Activated T-helper 1 cell treated with anti-CD3 and anti-CD28 coated beads, Interleukin-12 subunit alpha, Interleukin-12 subunit beta, Interleukin-2, Interleukin-4 antibody, amounts not matched to agents 30 ng/mL and 10 ng/mL and 1 ng/mL, durations not matched to agents 14 hours and 24 hours and 36 hours (primary cell): ENCODE measurements at places on chromosomes 7 and 10. TPM values are rescaled to one million over a fixed set of nuclear protein-coding genes. Genes with fewer than 3 reads are reported as not detected.

MMP21 gene
- not detected in 2 replicates for total RNA-seq

DNA sequence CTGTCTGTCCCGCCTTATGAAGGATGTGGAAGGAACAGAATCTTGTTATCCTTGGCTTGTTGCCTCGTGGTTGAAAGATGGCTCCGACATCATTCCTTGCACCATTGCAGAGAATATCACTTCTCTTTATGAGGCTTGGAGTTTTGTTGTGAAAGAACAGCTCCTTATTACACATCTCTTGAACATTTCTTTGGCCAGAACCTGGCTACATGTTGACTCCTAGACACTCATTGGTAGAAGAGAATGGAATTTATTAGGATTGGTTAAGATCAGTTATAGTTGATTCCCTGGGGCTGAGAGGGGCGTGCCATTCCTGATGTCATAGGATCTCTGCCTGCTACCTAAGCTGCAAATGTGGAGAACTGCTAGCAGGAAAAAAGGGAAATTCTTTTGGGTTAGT lies 180.5 kb upstream of the CTBP2 start:
- DNase-seq: no peak

- no peak for DNase-seq
These were observed 255.0 kb upstream of the SP8 start for GRCh38 chr7:21041666-21042065.

- DNase-seq: no peak
These were observed 248.3 kb downstream of the PHF14 start for GRCh38 chr7:11221984-11222383.

GRCh38 chr10:28840971-28841370 lies 163.7 kb downstream of the BAMBI start:
- DNase-seq: no peak

DNA sequence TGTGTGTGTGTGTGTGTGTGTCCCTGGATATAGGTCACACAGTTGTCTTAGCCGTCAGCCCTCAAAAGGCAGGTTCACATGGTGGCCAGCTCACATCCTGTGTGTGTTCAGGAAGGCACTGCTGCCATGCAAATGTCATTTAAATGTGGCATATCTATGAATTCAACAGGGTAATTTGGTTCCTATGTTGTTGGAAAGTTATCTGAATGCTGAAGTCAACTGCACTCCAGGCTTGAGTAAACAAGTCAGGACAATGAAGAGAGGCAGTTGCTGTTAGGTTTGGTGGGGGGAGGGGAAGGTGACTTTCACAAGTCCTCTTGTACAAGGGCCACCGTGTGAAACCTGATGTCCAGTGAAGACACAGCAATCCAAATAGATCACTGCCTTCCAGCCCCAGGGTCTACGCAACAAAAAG lies 61.1 kb downstream of the PTPRE start:
- DNase-seq: no peak

GRCh38 chr7:124662937-124663336 lies 102.7 kb downstream of the GPR37 start:
- DNase-seq: no peak

GRCh38 chr10:121741248-121741792 lies 143.1 kb upstream of the FGFR2 start:
- no peak for DNase-seq

SEC24C gene
- 112 and 114 TPM in 2 replicates for total RNA-seq

KAZALD1 gene
- total RNA-seq: 0.57 and 0.73 TPM in 2 replicates

LIPF gene
- total RNA-seq: not detected in 2 replicates

GRCh38 chr10:113108194-113108835 lies 158.3 kb downstream of the TCF7L2 start:
- DNase-seq: no peak

ELN gene
- not detected in 2 replicates for total RNA-seq

DNA sequence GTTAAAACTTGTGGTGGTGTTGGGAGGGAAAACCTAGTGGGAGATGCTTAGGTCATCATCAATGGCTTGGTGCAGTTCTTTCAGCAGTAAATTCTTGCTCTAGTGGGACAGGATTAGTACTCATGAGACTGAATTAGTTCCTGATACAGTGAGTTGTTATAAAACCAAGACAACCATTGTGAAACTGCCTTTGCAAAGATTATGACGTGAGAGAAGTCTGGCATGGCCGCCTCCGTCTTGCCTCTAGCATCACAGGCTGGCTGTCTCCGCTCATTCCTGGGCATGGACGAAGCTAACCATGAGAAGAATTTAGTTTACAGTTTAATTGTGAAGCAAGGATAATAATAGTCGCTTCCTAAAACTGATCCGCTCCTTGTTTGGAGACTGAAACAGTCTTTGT lies 186.4 kb downstream of the KIF20B start:
- DNase-seq: no peak

DNA sequence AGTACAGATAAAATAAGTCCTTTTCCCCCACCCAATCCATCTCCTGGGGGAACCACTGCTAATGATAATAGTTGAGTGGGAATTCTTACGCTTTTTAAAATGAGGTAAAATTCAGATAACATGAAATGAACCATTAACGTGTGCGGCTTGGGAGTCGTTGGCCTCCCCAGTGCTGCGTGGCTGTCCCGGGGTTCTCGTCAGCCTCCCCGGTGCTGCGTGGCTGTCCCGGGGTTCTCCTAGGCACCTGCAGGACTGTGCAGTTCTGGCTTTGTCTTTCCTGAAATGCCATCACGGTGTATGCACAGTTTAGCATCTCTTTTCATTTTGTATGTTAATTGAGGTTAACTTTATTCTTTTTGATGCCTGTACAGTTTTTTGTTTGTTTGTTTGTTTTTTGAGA lies 13.5 kb downstream of the SUN1 start:
- DNase-seq: no peak

TCAF2 gene
- total RNA-seq: 22.9 and 23.5 TPM in 2 replicates

PDE6C gene
- total RNA-seq: not detected in 2 replicates

- no peak for DNase-seq
These were observed 86.8 kb downstream of the COBL start for GRCh38 chr7:51229620-51230323.

DNA sequence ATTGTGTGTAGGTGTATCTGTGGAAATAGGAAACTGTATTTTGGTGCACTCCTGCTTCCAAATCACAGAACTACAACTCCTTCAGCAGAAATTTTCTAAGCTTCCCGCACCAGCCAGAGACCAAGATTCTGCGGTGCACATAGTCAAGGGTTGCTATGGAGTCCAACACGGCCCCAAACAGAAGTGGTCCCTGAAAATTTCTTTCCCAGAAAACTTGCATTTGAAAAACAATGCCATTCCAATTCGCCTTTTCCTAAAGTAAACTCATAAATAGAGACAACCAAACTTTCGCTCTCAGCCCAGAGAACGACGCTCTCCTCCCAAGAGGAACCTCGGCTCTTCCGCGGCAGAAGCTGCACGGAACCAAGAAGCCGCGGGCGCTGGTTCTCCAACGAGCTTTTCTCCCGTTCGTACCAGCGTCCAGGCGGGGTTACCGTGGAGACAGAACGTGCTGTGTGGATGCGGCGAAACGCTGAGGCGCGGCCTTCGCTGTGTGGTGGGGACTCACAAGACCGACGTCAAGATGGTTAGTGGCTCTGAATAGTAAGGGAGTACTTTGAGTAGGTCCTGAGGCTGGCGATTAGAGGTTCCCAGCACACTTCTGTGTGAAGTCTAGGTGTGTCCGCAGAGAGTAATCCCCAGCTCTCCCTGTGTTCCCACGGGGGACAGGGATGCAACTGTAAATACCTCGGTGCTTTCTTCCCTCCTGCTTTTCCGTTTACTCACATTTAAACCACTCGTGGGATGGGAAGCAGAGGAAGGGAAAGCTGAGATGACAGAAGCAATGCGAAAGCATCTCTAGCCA lies 24.0 kb upstream of the ZC3HAV1 start:
- DNase-seq: peak; percentile 81

NKX2-3 gene
- total RNA-seq: not detected in 2 replicates

GRCh38 chr7:80279760-80280159 lies 145.1 kb downstream of the GNAI1 start:
- DNase-seq: no peak

DNA sequence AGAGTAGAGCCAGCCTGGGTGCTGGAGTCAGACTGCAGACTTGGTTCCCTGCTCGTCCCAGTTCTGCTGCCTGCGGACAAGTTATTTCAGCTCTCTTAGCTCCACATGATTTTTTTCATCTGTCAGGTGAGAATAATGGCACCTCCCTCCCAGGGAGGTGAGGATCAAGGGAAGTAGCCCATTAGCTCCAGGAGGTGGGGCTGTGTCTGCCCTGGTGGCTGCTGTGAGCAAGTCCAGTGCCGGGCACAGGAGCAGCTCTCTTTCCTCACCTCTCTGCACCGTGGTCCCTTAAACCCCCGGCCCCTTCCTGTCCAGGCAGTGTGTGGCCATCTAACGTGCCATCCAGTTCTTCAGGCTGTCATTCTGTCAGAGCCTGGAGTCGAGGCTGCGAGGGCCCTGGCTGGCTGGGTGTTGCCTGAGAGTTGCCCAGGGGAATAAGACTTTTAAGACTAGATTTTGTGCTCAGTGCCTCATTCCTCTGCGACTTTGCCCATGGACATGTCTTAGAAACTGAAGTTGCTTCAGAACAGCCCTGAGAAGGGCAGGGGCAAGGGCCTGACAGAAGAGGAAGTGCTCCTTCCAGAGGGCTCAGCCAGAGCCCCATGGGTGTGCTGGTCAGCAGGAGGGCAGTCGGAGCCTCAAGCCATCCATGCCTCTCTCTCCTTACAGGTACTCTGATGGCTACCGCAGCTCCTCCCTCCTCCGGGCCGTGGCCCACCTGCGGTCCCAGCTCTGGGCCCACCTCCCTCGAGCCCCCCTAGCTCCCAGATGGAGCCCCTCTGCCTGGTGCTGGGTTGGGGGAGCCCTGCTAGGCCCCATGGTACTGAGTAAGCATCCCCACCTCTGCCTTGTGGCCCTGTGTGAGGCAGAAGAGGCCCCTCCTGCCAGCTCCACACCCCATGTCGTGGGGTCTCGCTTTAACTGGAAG lies 5.0 kb downstream of the ABCB8 start:
- DNase-seq: no peak

DNA sequence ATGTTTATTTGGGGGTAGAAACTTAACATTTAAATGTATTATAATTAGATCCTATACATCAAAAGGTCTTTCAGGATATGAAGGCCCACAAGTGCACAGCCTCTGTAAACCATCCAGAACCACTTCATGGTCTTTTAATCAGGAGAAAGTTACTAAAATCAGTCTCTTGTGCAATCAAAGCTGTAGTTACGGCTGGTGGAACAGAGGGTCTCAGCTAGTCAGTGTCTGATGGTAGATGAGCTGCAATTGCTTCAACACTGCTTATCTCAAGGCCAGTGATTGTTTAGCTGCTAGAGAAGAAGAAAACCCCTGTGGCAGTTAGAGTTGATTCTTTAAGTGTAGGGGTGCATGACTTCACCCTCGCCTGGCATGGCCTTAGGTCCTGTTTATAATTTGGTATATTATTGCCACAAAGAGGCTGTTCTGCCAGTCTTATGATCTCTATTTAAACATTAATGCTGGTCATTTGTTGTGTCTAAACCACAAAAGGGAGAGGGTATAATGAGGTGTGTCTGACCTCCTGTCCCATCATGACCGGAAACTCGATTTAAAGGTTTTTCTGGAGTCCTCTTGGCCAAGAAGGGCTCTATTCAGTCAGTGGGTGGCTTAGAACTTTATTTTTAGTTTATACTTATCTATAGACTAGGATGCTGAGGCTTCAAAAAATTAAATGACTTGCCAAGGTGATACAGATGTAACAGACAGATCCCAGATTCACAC lies 21.3 kb downstream of the MSRB2 start:
- no peak for DNase-seq

GALNT17 gene
- total RNA-seq: not detected in 2 replicates

LRRD1 gene
- total RNA-seq: not detected in 2 replicates

DNA sequence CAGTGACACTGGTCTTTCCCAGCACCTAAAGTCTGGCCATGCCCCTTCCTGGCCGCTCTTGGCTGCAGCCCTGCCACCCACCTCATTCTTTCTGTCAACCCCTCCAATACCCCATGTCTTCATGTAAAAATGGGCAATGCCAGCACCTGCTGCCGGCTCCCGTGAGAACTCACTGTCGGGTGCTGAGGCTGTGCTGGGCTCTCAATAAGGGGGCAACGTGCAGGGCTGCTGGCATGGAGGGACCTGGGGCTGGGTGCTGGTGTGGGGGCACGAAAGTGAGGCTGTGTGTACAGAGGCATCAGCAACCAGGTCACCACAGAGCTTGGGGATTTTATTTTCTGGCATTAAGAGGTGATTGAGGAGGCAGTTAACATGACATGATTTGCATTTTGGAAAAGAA lies 65.3 kb downstream of the ALOX5 start:
- DNase-seq: no peak

DNA sequence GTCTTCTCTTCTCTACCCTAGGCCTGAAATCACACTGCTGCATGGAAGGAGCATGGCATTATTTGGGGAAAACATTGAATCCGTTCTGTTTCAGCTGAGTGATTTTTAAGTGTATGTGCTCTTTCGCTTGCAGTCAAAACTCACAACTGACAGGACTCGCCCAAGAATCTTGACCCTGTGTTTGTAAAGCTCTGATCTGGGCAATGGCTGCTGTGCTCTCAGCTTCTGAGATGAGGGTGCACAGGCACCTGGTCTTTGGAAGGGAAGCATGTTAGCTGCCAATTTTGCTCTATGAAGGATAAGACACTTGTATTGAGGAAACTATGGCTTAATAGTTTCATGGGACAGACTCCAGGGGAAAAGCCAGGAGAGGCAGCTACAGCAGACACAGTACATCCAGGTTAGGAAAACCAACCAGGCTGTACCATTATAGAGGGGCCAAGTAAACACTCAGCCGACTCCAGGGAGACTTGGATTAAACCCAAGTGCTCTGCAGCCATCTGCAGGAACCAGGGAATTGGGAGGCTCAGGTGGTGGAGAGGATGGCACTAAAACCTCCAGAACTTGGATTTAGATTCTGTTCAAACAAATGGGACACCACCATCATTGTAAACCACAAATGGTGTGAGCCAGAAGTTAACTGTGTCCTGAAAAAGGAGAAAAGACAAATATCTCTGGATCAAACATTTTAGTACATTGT lies 43.3 kb downstream of the LYZL1 start:
- DNase-seq: no peak

GRCh38 chr10:4183761-4184261 lies 398.8 kb upstream of the KLF6 start:
- no peak for DNase-seq

GRCh38 chr10:34956756-34957155 lies 133.4 kb downstream of the CUL2 start:
- DNase-seq: no peak

DNA sequence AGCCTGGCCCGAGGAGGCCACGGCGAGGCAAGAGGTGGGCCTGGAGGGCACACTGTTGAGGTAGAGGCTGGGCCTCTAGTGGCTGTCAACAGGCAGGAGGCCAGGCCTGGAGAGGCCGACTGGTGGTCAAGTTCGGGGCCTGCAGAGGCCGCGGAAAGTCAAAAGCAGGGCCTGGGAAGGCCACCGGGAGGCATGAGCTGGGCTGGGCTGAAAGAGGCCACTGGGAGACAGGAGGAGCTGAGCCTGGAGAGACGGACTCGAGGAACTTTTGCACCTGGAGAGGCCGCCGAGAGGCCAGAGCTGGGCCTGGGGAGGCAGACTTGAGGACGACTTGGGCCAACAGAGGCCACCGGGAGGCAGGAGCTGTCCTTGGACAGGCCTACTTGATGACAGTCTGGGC lies 321.2 kb downstream of the ZNF479 start:
- DNase-seq: no peak

GRCh38 chr10:91023700-91024398 lies 103.0 kb upstream of the ANKRD1 start:
- no peak for DNase-seq
